ENCODE measurements at places on chromosomes 13 and 19.
A peak's percentile ranks its signal among the peaks of the same experiment; 100 is the strongest.

- no peak for DNase-seq
These were observed 72.4 kb downstream of the STK24 start for GRCh38 chr13:98504371-98504963.

GRCh38 chr13:90926459-90926858, 421.0 kb upstream of the MIR17HG start:
- no peak for DNase-seq

- DNase-seq, result no peak
These were observed 23.7 kb downstream of the KLF5 start for GRCh38 chr13:73082471-73082870.

DNA sequence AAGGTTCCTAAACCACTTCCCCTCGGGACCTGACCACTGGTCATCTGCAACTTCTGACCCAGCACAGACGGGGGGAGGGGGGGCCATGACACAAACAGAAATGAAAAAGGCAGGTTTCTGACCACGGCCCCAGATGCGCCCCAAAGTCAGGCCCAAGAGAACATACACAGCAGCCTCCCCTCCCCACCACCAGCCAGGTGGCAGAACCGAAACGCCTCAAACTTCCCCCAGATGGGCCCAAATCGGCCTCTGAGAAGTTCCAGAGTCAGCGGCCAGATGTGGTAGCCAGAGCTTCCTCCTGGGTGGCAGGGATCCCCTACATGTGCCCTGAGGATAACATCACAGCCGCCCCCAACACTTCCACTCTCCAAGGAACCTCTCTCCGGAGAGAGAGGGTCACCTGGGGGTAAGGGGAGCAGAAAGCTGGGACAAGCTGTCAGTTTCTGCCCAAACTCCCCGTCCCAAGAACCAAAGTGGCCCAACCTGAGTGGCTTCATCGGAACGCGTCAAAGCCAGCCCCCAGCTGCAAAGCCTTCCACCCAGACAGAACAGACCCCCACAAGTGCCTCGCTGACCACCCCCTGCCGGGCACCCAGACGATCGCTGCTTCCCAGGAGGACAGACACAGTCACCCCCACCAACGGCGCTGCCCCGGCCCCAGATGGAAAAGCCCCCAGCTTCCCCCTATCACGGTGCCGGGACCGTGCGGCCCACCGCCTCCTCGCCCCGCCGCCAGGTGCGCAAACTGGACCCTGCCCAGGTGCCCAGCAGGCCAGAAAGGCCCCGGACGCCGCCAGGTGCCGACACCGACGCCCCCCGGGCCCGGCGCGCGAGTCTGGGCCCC, 800 bp downstream of the ELL start:
- DNase-seq, result no peak

GRCh38 chr19:30049226-30049625, 107.2 kb downstream of the URI1 start:
- no peak for DNase-seq

DNA sequence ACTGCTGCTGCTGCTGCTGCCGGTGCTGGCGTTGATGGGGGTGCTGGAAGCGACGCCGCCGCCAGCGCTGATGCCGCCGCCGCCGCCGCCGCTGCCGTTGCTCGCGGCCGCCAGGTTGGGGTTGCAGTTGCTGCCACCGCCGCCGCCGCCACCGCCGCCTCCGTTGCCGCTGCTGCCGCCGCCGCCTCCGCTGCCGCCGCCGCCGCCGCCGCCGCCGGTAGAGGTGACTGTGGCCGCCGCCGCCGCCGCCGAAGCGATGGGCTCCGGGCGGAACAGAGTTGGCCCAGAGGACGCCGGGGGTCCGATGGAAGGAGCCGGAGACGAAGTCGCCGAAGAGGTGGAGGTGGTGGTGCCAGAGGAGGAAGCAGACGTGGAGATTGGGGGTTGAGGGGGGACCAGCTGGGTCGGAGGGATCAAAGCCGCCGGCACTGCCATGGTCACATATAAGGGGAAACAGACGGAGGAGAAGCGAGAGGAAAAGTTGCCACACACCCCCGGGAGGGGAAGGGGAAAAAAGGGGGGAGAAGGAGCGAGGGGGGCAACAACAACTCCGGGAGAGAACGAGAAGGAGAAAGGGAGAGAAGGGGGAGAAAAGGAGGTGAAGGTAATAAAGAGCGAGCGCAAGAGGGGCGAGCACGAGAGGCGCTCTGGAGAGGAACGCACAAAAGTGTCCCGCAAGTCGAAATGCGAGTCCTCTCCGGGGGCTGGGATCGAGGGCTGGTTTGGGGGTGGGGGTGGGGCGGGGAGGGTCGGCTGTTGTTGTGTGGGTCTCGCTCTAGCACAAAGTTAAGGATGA, 471 bp downstream of the DACH1 start:
- DNase-seq, result no peak

DNA sequence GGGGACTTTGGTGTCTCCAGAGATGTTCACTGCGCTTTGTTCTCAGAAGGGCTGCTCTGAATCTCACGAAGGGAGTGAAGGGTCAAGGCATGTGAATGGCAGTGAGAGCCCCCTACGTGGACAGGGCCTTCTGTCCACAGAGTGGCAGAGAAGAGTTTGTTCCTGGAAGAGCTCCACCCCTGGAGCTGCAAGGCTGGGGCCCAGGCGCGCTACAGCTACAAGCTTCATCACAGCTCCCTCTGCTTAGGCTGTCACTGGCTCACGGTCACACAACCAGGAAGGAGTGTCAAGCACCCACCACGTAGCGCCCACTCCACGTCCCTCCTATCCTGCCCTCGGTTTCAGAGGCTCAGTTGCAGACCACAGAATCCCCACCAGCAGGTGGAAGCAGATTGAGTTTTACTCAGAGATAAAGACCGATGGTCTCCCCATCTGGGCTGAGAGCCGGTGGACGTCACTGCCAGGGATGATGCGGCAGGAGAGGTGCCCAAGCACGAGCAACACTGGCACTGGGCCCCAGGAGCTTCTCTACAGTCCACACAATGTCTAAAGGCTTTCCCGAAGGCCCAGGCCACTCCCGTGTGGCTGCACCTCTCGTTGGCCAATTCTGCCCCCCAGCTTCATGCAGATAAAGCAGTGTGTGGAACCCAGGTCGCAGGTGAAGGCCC, 23.0 kb upstream of the TFDP1 start:
- DNase-seq, result no peak

GRCh38 chr13:75610466-75610865, 25.7 kb upstream of the LMO7 start:
- DNase-seq, result no peak

GRCh38 chr13:61696676-61697075, 281.0 kb upstream of the PCDH20 start:
- DNase-seq, result no peak

DNA sequence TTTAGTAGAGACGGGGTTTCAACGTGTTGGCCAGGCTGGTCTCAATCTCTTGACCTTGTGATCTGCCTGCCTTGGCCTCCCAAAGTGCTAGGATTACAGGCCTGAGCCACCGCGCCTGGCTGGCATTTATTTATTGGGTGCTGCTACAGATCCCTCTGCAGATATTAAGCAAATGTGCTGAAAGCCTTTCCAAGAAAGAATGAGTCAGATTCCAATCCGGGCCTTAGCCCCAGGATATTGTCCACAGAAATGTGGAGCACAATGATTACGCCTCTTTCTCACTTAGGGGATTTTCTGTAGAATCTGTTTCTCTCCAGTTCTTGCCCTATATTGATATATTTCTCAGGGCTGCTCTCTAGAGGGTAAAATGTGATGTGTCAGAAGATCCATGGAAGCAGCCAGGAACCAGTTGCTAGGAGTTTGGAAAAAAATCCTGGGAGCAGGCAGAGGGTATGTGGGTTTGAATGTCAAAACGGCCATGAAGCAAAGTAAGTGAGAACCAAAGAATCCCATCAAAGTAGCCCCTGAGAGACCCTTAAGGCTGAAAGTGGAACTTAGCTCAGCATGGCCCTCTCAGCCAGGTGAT, 24.8 kb upstream of the IGFL4 start:
- no peak for DNase-seq

- no peak for DNase-seq
These were observed 20.6 kb downstream of the HCN2 start for GRCh38 chr19:610071-610800.

GRCh38 chr19:1882786-1883692, 2.3 kb downstream of the ABHD17A start:
- DNase-seq, result no peak

DNA sequence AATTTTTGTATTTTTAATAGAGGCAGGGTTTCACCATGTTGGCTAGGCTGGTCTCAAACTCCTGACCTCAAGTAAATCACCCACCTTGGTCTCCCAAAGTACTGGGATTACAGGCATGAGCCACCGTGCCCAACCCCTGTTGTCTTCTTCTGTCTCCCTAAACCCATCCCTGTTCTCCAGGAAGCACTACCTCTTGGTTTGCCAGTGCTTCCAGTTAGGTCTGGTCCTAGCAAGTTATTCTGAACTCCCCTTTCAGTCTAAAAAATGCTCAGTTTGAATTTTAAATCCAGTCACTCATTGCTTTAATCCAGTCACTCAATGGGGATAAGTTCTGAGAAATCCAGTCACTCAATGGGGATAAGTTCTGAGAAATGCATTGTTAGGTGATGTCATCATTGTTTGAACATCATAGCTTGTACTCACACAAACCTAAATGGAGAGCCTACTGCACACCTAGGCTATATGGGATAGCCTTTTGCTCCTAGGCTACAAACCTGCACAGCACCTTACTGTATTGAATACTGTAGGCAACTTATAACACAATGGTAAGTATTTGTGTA, 8.0 kb upstream of the ATP4A start:
- no peak for DNase-seq

DNA sequence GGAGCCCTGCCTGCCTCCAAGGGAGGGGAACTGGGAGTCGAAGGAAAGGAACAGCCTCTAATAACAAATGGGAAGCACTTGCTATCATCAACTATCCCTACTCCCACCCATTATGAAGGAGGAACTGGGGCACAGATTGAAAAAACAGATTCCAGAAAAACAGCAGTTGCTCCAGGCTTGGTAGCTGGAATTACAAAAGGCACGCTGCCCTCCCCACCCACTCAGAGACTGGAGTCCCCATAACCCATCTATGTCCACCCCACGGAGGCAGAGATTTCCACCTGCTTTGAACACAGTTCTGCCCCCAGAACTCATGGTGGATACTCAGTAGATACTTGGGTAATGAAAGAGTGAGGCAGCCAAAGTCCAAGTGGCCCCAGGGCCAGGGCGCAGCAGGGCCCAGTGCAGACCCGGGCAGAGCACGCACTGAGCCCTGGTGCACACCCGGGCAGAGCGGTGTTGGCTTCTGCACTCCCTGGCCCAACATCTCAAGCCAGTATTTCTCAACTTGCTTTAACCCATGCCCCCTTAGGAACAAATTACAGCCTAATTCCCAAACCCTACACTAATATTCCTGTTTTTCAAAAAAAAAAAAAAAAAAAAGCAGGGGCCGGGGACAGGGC, 19.1 kb upstream of the CCNP start:
- DNase-seq, result no peak

DNA sequence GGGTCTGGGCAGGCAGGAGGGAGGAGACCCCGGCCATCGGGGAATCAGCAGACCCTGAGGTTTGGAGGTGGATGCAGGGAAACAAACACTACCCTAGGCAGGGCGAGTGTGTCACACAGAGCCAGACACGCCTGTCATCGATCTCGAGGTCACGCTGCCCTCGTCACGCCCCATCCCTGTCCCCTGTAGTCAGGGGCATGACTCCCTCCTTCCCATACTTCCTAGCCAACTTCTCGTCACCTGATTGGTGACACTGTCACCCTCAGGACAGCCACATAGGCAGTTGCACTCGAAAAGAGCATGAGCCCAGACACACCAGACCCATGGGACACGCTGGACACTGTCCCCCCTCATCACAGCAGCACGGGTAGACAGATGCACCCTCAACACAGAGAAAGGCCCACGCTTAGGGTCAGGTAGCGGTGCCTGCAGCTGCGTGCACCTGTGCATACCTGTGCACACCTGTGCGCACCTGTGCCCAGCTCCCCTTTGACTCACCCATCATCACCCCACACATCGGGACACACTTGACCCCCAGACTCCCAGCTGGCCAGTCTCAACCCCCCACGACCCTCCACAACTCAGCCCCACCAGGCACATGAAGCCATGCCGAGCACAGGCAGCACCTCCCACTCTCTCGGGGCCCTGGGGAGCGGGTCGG, 11.9 kb downstream of the CILP2 start:
- no peak for DNase-seq

DNA sequence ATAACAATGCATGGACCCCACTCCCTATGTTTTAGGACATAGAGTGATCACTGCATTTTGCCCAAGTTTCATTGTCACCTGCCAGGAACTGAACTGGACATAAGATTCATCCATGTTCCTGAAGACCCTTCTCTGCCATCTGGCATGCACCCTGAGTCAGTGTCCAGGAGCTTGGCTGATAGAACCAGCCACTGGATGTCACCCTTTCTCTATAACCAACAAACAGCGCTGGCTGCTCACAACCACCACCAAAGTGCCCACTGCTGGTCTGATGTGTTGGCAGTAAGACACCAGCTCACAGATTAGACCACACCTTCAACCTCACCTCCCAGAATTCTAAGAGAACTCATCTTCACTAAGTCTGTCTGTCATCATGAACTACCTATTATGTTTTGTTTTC, 333.4 kb downstream of the ITGBL1 start:
- peak; percentile 45 for DNase-seq

- DNase-seq, result no peak
These were observed 43.1 kb downstream of the PDS5B start for GRCh38 chr13:32629313-32629712.

- no peak for DNase-seq
These were observed 1.7 kb downstream of the MPV17L2 start for GRCh38 chr19:18194554-18195238.

GRCh38 chr13:112893570-112894422, 75.2 kb upstream of the MCF2L start:
- DNase-seq, result no peak

- DNase-seq, result no peak
These were observed 66.8 kb downstream of the IFT88 start for GRCh38 chr13:20633802-20634201.

- DNase-seq, result no peak
These were observed 16.0 kb upstream of the CEBPG start for GRCh38 chr19:33357556-33357955.

GRCh38 chr19:12833738-12834565, 427 bp downstream of the RTBDN start:
- DNase-seq, result no peak

DNA sequence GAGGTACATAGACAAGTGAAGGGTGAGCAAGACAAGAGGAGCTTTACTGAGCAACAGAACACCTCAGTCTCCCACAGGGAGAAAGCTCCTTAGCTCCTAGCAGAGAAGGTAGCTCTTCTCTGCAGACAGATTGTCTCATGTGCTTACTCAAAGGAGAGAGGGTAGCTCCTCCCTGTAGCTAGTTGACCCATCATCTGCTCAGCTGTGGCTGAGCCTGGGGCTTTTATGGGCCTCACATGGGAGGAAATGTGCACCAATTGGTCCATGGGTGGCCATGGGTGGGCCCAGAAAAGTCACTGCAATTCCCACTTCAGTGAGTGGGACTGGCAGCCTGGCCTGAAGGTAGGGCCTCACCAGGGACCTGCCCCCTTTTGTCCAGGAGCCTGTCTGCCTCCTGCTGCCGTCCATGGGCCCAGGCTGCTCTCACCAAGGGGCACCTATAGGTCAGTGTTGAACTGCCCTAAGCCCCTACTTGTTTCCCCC, 246.2 kb downstream of the GPC6 start:
- no peak for DNase-seq

- DNase-seq, result no peak
These were observed 5.3 kb downstream of the SHD start for GRCh38 chr19:4284176-4284958.

Measured in NCI-H2081 treated with DMSO at 0.1 percent for 48 hours (cell line).